AG08396 (cell line): ENCODE measurements at places on chromosomes 11 and 22.

GRCh38 chr11:38948392-38948791 is 2350.4 kb upstream of the RAG2 start:
- no peak for DNase-seq

GRCh38 chr22:45925811-45926351 is 51.1 kb downstream of the WNT7B start:
- no peak for DNase-seq

DNA sequence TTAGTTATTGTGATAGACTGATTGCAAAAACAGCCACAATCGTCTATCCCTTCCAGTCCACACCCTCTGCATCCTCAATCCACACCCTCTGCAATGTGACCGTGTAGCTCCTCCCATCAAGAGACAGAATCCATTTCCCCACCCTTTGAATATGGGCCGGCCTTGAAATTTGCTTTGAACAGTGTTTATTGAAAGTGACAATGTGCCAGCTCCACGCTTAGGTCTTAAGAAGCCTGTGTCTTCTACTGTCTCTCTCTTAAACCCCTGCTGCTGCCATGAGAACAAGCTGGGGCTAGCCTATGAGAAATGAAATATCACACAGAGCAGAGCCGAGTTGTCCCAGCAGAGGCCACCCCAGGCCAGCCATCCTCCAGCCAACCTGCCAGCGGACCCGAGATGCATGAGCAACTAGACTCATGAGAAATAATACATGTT is 22.3 kb upstream of the MICAL2 start:
- no peak for DNase-seq

GRCh38 chr11:8652140-8652539 is 30.3 kb downstream of the TRIM66 start:
- peak; percentile 79 for DNase-seq

GRCh38 chr11:66562275-66562674 is 6.1 kb downstream of the CTSF start:
- no peak for DNase-seq

- DNase-seq = no peak
Observed at GRCh38 chr22:44918166-44918924, 91.5 kb downstream of the PHF21B start.

DNA sequence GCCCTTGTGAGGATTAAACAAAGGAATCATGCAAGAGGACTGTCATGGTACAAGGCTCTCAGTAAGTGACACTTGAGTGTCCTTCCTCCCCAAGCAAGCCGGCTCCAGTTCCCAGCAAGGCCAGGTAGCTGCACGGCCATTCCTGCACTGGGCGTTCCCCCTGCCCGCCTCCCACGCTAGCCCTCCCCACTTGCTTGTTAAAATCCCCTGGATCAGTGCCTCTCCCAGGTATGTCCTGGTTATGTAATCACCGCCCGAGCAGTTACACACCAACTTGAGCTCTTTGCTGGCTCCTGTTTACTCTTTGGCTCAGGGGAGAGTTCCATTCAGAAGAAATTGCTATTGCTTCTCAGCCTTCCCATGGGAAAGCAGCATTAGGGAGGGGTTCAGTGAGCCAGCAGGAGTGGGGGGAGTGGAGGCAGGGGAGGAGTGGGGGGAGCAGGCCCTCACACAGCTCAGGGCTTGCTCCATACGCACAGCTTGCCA is 19.4 kb upstream of the MYEOV start:
- no peak for DNase-seq

DNA sequence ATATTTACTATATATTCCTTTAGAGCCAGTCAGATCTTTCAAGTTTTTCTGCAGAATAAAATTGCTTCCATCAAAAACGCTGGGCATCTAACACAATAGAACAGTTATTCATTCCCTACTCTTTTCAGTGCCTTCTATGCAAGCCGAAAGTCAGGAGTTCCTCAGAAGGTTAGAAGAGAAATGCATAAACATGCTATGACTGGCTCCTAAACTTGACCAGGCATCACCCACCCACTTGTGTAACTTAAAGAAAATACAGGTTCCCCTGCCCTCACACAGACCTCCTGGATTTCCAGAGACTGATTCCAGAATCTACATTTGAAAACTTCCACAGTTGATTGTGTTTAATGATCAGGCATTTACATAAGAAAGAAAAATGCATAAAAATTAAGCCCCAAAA is 19.3 kb upstream of the ARHGAP32 start:
- no peak for DNase-seq

- no peak for DNase-seq
Observed at GRCh38 chr11:78572394-78572793, 2.3 kb downstream of the NARS2 start.

DNA sequence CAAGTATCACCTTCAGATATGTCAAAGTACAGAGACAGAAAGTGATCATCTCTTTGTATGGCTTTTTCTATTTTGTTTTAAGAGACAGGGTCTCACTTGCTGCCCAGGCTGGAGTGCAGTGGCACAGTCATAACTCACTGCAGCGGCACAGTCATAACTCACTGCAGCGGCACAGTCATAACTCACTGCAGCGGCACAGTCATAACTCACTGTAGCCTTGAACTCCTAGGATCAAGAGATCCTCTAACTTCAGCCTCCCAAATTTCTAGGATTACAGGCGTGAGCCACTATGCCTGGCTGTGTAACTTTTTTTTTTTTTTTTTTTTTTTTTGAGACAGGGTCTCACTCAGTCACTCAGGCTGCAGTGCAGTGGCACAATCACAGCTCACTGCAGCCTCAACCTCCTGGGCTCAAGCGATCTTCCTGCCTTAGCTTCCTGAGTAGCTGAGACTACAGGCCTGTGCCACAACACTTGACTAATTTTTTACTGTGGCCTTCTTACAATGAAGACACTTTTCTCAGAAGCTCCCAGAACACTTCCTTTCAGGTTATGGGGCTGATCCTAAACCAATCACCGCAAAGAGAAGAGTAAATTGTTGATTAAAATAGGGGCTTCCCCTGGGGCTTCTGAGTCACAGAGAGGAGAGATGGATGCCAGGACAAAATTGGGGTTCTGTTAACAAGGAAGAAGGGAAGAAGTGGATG is 9.0 kb upstream of the HIKESHI start:
- DNase-seq = no peak

- DNase-seq = no peak
Observed at GRCh38 chr22:32348031-32348611, 9.5 kb upstream of the RFPL3 start.

DNA sequence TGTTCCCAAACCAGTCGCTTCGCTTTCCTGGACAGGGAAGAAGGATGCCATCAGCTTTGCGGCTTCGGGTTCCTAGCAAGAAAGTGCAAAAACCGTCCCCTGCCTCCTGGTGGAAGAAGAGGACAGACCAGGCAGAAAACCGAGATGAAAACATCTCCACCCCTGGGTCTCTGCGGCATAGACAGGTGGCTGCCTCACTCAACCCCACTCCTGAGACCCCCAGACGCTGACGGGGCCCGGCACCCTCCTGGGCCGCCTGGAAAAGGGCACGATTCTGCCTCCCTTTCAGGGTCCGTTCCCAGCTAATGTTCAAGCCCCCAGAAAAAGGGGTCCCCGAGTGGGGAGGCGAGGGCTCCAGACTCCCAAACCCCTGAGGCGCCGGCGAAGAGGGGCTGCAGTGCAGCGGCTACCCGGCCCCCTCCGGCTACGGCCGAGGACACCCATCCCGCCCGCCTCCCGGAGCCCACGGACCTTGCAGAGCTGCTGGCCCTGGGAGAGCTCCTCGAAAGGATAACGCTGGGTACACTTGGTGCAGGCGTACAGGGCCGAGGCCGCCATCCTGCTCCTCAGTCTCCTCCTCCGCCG is 569 bp downstream of the FAM76B start:
- peak; percentile 30 for DNase-seq

- no peak for DNase-seq
Observed at GRCh38 chr11:83238111-83238510, 44.6 kb downstream of the ANKRD42 start.

DNA sequence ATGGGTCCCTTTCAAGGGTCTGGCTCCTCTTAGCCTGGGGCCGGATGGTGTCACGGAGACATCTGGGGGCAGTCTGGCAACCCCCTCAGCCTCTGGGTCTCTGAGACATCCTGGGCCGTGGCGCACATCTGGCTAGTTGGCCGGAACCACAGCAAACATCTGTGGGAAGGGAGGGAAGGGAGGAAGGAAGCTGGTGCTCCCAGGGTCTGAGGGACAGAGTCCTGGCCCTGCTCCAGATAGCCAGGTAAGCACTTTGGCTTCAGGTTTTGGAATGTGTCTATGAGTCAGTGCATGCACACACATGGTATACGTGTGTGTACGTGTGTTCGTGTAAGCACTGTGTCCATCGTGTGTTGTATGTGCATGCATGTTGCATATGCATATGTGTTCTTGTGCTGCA is 225.1 kb downstream of the MN1 start:
- no peak for DNase-seq

- peak; percentile 80 for DNase-seq
Observed at GRCh38 chr11:2428322-2428795, 16.0 kb downstream of the TRPM5 start.

DNA sequence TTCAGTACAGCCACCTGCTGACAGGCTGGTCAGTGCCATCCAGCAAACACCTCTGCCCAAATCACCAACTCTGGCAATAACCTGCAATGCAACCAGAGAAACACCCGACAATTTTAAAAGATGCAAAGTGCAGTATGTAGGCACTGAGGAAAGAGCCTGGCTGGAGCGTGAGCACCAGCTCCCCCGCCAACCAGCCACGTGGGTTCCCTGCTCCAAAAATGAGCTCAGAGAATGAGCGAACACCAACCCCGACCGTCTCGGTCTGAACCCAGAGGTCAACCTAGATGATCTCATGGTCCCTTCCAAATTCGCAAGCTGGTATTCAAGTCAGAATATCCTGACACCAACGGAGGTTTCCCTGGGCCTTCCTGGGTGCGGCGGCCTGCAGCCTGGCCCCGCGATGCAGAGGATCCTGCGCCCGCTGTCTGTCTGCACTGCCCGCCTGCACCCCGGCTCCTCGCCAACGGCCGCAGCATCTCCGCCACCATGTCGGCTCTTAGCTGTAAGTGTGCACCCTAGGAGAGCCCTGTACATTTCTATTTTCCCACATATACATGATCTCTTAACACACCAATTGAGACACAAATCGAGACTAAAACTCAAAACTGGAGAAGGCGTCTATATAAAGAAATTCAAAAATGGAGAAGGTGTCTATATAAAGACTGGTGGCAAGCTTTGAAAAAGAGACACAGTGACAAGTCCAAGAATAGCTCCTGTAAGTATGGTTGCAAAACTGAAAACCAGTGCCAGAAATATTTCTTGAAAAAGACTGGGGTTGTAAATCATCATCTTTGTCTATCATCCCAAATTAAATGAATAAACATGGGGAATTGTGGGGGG is 22.8 kb downstream of the TMEM184B start:
- DNase-seq = no peak

DNA sequence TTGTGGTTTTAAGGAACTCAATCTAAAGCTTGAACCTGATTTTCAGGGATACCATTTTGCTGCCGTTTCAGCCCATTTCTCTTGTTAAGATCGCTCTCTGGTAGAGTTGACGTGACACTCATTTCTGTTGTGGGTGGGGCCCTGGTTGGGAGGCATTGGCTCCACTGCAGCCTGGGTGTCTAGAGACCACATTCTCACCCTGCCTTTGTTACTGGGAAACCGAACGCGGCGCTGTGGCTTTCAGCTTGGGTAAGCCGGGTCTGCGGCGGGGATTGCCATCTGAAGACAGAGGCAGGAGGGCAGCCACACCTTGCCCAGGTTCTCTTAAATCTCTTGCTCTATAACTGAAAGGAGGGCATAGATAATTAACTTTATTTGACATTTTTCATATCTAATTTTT is 3.2 kb downstream of the EHF start:
- no peak for DNase-seq

DNA sequence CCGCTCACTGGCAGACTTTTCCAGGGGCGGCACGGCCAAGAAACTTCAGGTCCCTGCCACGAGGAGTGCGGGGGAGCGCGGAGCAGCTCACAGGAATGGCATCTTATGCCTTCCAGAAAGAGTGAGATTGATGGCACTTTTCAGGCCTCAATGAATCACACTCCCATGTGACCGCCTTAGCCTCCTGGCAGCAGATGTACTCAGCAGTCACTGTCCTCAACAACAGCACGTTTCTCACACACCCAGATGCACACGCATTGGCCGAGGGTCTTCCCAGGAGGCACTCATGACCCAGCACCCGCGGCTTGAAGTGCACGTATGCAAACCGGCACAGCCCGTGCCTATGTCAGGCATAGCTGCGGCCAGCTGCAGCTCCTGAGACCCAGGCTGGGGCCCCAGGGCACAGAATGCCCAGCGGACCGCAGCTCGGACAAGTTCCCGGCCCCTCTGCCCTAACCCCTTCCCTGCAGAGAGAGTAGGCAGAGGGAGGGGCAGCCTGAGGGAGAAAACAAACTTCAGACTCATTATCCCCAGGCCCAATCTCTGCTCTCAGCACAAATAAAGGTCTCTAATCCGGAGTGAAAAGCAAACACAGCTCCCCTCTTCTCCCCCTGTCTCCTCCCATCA is 48.3 kb downstream of the RPUSD4 start:
- DNase-seq = peak; percentile 88

DNA sequence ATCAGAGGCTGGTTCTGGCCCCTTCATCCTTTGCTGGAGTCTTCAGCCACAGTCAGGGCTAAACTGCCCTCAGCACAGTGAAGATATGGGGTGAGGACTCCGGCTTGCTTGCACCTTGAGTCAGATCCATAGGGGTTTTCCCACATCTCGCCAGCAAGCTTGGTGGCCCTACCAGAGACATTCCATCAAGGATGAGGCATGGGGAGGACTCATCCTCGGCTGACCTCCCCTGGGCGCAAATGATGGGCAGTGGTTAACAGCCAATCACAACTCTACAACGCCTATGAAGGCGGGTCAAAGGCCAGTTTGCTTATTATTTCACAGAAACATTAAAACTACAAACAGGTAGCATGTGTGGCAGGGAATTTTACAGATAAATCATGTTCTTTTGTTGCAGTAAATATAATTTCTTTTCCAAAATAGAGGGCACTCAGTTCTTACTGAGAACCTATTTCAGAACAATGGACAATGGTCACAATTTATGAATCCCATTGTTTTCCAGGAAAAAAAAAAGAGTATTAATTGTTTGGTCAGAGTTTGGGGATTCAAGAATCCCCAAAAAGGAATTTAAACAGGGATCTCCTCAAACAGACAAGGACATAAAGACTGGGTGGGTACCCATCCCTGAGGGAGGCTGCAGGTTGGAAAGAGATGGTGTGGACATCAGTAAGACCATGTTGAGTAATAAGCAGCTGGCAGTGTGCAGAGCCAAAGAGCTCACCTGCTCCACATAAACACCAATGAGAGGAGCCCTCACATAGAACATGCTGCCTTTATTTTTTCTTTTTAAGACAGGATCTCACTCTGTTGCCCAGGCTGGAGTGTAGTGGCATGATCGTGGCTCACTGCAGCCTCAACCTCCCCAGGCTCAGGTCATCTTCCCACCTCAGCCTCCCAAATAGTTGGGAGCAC is 14.8 kb downstream of the PLAAT3 start:
- DNase-seq = peak; percentile 89

GRCh38 chr11:73234471-73235181 is 16.5 kb downstream of the P2RY2 start:
- no peak for DNase-seq

DNA sequence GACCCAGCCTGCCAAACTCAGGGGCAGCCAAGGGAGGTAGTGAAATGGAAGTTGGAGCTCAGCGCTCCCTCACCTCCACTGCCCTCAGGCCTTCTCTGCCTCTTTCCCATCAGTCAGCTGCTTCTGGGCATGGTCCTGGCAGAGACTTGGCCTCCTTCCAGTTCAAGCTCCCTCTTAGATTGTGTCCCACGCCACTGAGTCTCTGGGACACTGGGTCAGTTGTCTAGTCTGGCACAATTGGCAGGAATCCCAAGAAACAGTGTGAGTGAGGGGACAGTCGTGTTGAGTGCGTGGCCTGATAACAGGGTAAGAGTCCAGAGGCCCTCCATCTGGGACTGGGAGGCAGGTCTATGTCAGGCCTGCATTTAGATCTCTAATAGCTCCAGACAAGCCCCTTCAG is 7.1 kb upstream of the SLC35E4 start:
- DNase-seq = no peak

GRCh38 chr11:80898910-80899309 is 1458.1 kb upstream of the TENM4 start:
- no peak for DNase-seq
